Brain pericyte (primary cell): ENCODE measurements at places on chromosomes 16 and 17.

DNA sequence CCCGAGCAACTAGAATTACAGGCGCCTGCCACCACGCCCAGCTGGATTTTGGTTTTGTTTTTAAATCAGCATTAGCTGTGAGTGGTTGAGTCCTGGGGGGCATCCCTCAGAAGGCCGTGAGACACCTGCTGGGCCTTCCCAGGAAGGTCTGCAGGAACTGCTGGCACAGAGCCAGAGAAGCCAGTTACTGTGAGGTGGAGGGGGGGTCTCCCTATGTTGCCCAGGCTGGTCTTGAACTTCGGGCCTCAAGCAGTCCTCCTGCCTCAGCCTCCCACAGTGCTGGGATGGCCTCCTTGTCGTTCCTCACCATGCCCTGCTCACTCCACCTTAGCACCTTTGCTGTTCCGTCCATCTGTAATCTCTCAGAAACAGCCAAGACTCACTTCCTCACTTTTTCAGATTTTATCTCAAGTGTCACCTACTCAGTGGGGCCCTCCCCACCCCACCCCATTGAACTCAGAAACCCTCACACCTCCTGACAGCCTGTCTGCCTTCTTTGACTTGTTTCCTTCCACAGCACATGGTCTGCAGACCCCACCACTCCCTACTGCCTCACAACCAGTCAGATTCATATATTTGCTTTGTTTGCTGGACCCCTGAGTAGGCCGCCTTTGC is 62.3 kb downstream of the WSB1 start:
- no peak for DNase-seq

- DNase-seq = no peak
Observed at GRCh38 chr17:62163847-62164246, 98.8 kb upstream of the MED13 start.

GRCh38 chr17:74037320-74037719 is 166.2 kb upstream of the RPL38 start:
- DNase-seq = no peak

- no peak for DNase-seq
Observed at GRCh38 chr17:51651513-51652298, 391.4 kb downstream of the UTP18 start.

GRCh38 chr17:28878981-28879380 is 18.6 kb downstream of the FLOT2 start:
- DNase-seq = no peak
